Kidney epithelial cell (primary cell): ENCODE measurements at places on chromosomes 5 and 9. TPM values are rescaled to one million over a fixed set of nuclear protein-coding genes. Genes with fewer than 3 reads are reported as not detected.

DNA sequence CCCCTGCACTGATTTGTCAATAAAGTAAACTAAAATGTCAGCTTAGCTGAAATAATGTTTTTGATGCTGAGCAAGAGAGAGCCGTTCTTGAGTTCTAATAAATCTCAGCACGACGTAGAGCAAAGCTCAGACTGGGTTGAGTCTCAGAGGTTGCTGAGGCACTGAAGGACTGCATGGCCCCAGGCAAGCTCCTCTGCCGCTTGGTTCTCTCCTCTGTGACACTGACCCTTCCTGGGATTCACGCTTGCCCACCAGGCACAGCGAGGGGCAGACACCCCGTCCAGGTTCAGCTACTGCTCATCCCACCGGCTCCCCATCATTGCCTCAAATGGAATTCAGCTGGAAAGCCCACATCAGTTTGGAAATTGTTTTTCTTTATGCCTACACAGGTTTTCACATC is 129.8 kb downstream of the IRX2 start:
- DNase-seq: no peak

Gene CER1
- total RNA-seq: not detected in 2 replicates

Gene CDH9
- not detected in 2 replicates for total RNA-seq

GRCh38 chr9:2749485-2749884 is 32.2 kb downstream of the KCNV2 start:
- DNase-seq: no peak
